ENCODE measurements at places on chromosomes 5 and 9.

DNA sequence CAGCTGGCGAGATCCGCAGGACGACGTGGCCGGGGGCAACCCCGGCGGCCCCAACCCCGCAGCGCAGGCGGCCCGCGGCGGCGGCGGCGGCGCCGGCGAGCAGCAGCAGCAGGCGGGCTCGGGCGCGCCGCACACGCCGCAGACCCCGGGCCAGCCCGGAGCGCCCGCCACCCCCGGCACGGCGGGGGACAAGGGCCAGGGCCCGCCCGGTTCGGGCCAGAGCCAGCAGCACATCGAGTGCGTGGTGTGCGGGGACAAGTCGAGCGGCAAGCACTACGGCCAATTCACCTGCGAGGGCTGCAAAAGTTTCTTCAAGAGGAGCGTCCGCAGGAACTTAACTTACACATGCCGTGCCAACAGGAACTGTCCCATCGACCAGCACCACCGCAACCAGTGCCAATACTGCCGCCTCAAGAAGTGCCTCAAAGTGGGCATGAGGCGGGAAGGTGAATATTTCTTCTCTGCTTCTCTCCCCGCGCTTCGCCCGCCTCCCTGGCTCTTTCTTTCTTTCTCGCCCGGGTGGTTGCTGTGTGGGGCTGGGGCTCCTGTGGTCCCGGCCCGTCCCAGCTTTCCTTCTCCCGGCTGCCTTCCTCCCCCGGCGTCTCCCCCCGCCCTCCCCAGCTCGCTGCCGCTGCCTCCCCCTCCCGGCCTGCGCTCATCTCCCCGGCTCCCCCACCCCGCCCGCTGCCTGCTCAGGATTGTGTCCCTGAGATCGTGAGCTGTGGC lies 2.2 kb downstream of the NR2F1 start:
- DNase-seq = no peak

DNA sequence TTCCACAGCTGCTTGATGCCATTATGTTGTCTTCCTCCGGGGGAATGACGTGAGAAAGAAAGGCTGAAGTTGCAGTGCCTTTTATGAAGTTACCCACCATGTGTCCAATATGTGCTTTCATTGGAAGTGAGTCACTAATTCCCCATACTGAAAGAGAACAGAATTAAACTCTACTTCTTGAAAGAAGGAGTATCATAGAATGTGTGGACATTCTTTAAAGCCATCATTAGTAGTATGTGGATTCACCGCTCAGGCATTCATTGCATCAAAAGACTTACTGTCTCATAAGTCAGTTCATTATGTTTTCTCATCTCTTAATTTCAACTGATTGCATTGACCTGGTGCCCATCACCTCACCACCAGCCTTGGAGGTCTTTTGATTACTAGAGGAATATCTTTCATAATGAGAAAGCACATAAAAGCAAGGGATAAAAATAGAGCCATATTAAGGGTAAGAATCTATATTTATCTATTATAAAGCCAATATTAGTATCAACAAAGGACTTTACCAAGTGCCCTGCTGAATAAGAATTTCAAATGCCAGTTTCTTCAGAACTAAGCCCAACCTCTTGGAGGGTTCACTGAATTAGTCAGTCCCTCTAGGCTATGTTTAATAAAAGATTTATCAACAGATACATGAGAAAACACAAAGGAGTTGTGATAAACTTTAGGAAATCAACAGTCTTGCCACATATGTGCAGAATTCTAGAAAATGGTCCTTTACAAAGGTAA lies 516.1 kb downstream of the NTRK2 start:
- no peak for DNase-seq

DNA sequence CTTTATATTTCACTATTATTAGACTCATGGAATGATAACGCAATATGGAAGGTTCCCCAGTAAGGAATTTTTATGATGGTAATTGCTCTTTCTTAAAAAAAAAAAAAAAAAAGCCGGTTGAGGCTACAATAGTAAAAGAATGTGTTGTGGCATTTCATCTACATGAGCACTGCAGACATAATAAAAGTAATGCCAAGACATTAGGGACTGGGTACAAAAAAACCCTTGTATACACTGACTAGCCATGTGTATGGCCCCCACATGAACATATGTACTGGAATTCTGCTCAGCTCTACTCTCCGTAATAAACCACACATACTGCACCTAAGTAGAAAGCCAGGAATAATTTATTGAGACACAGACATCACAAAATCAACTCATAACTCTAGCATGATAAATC lies 218.4 kb downstream of the ADAMTS6 start:
- DNase-seq = no peak

GRCh38 chr9:129930743-129931142 lies 95.5 kb downstream of the USP20 start:
- no peak for DNase-seq

DNA sequence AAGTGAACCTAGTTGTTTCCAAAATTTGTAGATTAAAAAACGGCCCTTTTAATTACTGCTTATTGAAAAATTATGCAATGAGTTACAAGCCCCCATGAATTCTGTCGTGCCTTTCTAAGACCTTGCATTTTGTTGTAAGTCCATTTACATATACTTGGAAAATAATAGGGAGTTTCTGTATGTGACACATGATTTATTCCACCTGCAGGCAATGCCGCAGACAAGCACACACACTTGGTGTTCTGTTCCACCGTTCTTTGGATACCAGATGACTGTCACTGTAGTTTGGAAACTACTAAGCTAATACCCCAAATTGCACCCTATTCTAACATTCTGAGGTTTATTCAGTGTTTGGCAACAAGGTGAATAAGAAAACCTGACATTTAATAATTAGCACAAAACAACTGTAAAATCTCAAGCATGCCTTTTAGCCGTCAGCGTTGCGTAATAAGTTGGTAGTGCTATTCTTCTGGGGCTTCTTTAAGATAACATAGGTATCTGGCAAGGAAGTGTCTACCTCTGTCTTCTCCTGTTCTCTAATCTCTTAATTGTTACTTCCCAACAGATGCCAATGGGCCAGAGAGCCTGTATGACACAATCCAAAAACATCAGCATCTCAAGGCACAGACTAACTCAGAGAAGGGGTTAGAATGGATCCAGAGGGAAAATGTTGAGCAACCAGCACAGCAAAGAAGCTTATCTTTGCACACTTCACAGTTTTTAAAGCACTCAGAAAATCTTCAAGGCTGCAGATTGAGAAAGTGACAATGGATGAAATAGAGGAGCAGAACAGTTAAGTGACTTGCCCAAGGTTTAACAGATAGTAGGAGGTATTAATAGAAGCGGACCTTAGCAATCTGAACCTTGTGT lies 48.2 kb upstream of the DPYSL3 start:
- DNase-seq = no peak

- DNase-seq = no peak
Measured at GRCh38 chr5:14465776-14466175, 115.8 kb upstream of the OTULINL start.

DNA sequence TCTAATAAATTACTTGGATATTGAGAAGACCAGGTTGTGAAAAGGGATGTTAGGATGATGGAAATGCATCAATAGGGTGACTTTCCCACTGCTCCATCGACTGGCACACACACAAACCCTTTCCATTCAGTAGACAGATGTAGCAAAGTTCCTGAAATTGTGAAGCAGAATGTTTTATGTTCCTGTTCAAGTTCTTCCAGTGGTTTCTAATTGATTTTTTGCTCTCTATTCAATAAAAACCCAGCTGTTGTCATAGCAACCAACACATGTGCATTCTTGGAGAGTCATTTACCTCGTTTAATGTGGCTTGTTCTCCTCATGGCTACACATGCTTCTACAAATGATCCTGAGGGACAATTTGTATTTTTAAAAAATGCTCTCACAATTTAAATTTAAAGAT lies 244.6 kb downstream of the RAB3C start:
- DNase-seq = no peak

- DNase-seq = no peak
Measured at GRCh38 chr5:36877667-36878391, 1.3 kb downstream of the NIPBL start.

DNA sequence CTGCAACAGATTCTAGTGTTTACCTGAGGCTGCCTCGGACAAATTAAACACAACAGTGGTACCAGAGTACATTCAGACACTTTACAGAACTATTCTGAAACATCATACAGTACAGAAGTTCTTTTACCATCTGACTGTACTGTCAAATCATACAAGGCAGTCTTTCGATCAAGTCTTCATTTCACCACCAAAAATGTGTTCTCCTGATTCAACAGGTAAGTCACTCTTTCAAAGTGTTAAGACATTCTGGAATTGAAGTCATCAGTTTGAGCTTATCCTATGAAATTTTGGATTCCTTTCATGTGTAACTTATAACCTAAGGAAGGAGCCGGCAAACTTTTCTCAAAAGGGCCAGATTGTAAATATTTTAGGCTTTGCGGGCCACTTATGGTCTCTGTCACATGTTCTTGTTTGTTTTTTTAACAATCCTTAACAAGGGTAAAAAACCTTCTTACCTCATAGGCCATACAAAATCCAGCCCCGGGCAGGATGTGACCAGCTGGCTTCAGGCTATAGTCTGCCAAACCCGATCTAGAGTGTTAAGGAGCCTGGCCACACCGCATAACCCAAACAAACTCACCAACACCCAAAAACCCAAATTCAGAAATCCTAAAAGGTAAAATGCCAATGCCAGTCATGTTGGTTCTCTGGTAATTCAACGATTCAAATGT lies 151.6 kb downstream of the DENND1A start:
- no peak for DNase-seq

DNA sequence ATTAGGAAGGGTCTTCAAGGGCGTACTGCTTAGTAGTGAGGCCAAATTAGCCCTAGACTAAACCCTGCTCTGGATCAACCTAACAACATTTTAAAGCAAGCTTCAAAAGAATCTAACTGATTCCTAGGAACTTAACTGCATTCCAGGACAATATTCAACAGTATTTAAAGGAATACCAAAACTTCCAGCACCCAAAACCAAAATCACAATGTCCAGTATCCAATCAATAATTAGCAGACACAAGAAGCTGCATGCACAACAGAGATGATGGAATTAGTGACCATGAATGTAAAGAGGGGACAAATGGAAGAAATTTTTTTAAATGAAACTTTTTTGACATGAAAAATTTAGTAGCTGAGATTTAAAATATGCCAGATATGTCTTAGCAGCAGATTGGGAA lies 53.9 kb downstream of the CETN3 start:
- DNase-seq = no peak

GRCh38 chr5:32187675-32188074 lies 13.6 kb upstream of the GOLPH3 start:
- no peak for DNase-seq

DNA sequence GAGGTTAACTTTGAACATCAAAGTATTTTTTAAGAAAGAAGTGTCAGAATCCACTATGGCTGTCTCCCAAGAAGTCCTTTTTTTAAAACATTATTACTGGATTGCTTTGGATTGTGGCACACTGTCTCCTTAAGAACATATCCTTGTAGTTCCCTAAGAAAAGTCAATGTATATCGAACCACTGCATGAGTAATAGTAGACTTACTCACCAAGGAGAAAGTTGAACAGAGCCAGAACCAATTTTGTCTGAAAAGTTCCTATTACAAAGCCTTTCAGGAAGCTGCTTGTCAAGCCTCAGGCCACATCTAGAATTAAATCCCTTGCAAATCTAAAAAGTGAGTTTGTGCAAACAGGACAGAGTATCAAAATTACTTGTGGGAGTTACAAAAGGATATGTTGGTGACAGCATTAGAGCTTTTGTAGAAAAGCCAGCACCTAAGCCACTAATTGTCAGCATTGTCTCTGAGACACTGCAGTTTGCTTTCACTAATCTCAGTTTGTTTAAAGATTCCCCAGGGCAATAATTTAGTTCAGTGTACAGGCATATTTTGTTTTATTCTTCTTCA lies 195.4 kb downstream of the MPDZ start:
- no peak for DNase-seq

DNA sequence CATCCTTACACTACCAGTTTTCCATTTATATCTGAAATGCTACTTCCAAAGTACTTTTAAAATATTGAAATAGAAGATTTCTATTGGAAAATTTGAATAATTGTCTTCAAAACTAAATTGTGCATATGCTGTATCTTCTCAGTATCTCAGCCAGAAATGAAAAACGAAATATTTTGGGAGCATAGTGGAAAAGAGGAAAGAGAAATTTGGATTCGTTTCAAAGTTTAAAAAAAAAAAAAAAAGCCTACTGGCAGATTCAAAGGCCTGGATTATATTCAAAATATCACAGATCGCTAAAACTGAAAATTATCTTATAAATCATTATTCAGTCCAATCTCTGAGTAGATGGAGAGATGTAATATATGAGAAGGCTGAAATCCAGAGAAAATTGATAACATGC lies 440.7 kb downstream of the TAF11L14 start:
- no peak for DNase-seq

DNA sequence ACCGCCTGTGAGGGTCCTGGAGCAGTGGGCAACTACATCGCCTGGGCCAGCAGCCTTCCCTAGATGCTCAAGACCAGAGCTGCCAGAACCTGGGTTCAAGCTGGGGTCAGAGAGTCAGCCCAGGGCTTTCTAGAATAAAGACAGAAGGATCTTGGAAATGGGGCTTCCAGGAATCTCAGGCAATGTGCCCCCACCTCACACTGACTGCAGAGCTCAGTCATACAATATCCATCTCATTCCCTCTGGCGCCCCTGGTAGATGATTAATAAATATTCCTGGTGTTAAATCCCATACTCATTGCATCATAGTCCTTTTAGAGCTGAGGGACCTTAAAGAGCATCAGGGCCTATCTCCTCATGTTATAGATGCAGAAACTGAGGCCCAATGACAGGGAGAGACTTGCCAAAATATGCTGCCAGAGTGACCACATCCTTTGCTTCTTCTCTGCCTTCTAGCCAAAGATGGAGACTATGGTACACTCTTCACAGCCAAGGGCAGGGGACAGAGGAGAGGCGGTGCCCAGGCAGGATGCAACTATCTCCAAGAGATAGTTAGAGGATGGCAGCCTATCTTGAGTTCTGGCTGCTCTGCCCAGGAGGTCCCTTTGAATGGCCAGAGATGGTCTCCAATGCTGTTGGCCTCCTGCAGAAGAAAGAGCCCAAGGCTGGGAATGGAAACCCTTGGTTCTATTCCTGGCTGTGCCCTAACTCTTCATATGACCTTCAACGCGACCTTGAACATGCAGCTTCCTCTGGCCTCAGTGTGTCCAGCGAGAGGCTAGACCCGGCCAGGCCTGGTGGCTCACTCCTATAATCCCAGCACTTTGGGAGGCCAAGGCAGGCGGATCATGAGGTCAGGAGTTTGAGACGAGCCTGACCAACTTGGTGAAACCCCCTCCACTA lies 36.2 kb upstream of the IL17B start:
- no peak for DNase-seq

DNA sequence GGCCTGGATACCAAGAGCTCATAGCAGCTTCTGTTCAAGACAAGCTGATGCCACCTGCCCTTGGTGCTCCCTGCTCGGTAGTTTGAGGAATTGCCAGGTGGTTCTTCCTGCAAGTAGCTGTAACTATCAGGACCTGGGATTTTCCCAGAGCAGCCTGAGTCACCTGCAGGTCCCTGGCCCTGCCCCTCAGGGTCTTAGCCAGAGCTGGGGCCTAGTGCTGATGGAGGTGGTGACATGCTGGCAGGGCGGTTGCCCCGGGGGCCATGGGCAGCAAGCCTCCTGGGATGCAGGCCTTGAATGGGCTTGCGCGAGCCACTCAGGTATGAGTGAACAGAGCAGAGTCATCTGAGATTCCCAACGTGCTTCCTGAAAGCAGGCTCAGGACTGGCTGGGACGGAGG lies 262.3 kb downstream of the HSPA4 start:
- no peak for DNase-seq

- DNase-seq = no peak
Measured at GRCh38 chr9:130445268-130445983, 665 bp downstream of the ASS1 start.

Measured in brain pericyte (primary cell).